ENCODE measurements at places on chromosomes 12 and 14.

DNA sequence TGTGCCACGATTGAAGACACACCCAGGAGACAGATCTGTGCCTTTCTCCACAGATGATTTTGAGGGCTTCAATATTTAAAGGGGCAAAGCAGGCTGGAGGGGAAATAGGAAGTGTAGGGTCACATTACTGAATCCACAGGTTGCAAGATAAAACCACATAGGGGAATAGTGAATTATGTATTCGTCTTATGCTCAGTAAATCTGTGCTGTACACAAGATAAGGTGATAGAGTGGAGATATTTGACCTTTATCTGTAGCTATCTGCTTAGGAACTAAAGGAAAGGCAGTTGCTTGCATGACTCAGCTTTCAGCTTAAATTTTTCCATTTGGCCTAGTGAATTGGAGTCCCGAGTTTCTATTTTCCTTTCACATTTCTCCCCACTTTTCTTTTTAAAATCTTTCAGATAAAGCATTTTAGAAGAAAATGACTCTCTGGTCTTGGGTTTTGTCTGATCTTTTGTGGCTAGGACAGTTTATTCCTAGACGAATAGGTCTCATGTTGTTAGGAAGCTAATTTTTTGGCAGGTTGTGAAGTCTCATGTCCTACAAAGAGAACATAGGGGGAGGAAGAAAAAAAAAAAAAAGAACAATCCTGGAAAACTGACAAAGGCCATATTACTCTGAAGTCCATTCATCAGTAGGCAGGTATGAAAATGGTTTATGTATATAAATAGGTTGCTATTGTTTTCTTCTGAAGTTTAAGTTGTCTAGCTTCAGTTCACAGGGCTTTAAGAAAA lies 55.4 kb downstream of the FBXO33 start:
- DNase-seq = no peak

DNA sequence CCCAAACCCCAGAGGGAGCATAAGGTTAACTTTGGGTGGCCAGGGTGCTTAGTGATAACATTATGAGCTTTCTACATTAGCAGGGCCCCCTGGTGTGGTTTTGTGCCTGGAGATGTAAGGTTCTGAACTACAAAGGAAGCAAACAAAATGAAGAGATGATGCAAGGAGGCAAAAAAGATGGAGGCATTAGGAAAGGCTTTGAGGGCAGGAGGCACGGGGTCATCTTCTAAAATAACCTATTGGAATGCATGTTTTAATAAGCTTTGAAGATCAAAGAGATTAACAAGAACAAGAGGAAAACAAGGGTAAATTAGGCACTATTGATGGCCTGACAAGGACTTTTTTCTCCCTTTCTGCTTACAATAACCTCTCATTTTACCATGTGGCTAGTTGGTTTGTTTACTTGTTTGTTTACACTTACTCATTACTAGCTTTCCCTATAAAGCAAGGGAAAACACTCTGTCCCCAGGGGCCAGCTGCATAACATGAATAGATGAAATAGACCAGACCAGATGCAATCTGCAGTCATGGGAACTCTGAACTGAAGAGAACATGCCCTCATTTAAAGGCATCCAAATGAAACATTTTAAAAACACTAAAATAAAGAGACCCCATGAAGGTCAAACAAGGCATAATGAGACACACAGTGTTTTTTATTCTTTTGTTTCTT lies 390.3 kb downstream of the DIO2 start:
- DNase-seq = no peak

DNA sequence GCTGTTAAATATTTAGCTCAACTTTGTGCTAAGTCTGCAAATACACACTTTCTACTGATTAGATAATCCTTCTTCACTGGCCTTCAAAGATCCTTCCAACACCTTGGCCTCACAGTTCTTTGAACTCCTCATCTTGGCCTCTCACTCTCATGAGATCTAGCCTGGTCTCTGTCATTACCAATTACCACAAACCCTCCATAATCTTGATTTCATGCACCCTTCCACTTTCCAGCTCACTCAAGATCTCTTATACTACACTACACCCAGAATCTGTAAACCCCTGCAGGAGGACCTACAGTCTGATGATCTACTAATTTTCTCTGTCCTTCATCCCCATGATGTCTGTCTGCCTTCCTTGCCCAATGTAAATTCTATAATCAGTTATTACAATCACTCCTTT lies 71.1 kb downstream of the DUSP16 start:
- no peak for DNase-seq

DNA sequence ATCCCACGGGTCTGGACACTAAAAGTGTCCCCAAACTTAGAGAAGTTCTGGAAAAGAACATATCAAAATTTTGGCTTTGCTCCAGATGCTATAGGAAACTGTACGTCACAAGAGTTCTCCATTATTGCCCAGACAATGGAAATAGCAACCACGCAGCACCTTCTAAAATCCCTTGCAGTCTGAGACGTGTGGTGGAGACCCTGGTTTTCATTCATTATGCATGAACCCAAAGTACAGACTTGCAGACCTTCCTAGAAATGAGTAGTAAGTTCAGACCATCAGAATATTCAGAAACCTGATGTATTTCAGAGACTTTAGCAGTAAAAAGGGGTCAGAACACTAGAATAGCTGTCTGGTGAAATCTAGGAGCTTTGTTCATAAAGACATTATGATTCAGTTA lies 50.0 kb upstream of the BCL2L14 start:
- DNase-seq = no peak

DNA sequence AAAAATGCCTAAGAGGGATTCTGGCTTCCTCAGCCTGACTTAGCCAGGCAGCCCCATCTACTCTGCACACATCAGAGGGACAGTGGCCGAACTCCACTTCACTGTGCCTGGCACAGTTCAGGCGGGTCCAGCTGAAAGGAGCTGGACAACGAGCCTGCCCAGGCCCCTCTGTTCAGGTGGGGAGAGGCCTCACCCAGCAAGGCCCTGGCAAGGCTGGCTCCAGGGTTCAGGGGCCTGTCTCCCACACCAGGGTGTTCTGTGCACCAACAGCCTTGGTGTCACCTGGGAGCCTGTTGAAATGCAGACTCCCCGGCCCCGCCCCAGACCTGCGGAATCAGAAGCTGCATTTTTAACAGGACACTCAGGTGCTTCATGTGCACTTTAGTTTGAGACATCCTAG lies 9.8 kb downstream of the FAM181A start:
- DNase-seq = no peak

DNA sequence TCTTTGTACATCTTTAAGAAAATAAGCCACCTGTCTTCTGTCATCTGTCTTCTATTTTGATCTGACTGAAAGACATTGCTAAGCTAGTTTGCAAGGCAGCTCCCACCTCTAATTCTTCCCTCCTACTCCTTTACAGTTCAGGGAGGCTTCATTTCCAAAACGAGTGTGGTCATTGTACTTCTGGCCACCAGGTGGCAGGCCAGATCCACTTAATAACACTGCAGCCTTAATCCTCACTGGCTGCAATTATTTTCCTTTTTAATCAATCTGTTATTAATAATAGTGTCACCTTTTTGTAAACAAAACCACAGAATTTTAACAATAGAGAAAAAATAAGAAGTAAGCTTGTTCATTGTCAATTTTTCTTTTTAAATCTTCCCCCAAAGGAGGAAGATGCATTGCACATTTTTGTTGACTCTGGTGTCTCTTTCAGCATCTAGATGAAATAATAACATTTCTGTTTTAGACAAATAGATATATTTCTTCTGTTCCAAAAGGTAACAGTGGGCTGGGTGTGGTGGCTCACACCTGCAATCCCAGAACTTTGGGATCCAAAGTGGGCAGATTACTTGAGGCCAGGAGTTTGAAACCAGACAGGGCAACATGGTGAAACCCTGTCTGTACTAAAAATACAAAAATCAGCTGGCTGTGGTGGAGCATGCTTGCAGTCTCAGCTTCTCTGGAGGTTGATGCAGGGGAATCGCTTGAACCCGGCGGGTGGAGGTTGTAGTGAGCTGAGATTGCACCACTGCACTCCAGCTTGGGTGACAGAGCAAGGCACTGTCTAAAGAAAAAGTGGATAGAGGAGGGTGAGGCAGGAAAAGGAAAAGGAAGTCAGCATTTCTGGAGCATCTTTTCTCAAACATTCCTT lies 23.3 kb downstream of the GABARAPL1 start:
- no peak for DNase-seq

GRCh38 chr12:49622501-49623141 lies 740 bp upstream of the PRPF40B start:
- no peak for DNase-seq

DNA sequence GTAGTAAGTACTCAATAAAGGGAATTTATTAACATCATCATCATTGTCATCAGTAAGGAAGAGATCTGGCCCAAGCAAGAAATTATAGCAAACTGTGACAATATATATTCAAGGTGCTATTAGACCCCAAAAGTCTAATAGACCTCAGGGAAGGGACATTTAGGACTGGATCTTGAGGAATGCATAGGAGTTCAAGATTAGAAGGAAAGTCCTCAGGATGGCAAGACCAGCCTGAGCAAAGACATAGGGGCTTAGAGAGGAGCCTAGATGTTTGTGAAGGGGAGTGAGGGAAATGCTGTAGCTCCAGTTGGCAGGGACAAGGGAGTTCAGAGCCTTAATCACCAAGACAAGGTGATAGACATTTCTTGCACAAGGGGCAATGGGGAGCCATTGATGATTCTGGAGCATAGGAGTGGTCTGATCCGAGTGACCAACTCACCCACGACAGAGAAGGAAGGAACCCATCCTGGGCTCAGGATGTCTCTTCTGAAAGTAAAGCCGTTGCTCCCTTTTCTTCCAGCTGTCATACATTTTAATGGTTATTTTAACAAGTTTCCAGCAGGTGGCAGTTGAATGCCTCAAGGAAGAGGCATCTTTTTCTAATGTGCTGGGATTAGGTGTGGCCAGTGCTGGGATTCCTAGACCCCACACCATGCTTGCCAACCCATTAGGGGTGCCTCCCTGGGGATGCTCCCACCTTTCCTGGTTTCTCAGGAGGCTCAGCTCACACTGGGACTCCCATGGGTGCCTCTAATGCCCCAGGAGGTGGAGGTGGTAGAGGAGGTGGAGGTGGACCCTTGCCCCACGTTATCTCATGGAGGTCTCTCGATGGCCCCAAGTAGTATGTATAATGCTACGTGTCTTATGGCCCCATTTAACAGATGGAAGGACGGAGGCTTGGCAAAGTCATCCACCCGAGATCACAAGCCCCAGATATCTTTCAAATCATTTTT lies 37.8 kb downstream of the PHETA1 start:
- no peak for DNase-seq

- DNase-seq = no peak
Observed at GRCh38 chr12:28164644-28165275, 25.5 kb upstream of the CCDC91 start.

GRCh38 chr14:70716958-70717357 lies 75.2 kb downstream of the TTC9 start:
- no peak for DNase-seq

- no peak for DNase-seq
Observed at GRCh38 chr14:69204753-69205152, 13.5 kb downstream of the EXD2 start.
